SW480 (cell line): ENCODE measurements at places on chromosomes 2 and 18.

- DNase-seq: no peak
Observed at GRCh38 chr2:227010433-227010832, 153.6 kb downstream of the COL4A4 start.

DNA sequence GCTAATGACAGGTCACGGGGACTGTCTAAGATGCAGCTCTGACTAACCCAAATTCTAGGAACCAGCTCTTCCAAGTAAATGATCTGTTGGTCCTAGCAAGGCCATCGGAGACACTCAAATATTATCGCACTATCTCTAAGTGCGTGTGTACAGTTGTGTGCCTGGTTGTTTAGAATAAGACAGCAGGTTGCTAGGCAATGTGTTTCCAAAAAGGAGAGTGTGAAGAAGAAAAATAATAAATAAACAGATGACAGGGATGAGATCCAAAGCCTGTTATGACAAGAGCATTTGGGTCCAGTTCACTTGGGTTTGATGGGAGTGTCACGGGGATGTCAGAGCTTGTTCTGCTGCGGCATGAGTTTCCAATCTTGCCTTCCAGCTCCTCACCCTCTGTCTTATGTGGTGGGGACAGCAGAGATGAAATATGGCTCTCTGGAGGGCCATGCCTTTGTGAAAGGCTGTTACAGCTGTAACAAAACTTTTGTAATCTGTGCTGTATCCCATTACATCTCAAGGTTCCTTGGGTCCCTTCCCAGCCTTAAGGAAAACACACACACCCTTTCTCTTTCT lies 127.5 kb upstream of the TNP1 start:
- no peak for DNase-seq

GRCh38 chr2:151258121-151258520 lies 3.5 kb downstream of the RBM43 start:
- no peak for DNase-seq

DNA sequence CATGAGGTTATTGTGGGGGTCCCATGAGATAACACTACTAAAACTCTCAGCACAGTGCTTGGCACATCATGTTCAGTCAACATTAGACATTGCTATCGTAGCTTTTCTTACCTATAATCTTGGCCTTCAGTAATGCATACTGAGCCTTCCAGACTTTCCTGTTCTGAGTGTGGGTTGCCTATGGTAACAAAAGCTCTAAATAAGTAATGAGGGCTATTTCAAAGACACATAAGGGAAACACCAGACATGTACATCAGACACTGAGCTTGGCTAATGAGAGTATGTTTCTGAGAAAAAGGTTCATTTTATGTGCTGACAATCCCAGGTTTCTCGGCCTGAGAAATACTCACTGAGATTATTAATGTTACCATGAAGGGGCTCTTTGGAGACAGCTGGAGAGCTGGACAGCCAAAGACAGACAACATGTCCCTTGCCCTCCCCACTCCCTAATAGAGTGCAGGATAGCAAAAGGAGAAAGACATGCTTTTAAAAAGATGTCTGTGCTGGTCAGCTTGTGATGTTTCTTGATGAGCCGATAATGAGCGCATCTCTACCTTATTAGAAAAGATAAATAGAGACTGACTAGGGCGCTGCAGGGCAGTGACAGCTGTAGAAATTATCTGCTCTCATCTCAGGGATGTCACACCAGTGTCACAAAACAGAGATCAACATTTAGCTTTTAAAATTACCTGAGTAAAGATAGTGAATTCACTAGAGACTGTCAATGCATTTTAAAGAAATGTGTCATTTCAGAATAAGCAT lies 25.4 kb downstream of the POLE4 start:
- no peak for DNase-seq

DNA sequence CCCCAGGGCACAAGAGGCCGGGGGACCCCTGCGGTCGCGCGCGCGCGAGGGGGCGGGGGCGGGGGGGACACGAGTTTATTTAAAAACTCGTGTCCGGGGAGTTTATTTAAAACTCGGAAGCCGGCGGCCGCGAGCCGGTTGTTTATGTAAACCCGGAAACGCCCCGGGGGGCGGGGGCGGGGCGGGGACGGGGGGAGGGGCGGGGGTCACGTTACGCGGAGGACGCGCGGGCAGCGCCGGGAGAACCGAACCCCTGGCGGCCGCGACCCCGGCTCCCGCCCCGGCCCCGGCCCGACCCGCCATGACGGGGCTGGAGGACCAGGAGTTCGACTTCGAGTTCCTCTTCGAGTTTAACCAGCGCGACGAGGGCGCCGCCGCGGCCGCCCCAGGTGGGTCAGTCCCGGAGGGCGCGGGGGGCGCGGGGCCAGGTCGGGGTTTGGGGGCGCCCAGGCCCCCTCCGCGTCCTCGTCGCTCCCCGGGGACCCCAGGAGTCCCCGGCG lies 4.4 kb downstream of the NFATC1 start:
- DNase-seq: no peak
